PC-9 (cell line): ENCODE measurements at places on chromosomes 2 and 18.
A peak's percentile ranks its signal among the peaks of the same experiment; 100 is the strongest.

DNA sequence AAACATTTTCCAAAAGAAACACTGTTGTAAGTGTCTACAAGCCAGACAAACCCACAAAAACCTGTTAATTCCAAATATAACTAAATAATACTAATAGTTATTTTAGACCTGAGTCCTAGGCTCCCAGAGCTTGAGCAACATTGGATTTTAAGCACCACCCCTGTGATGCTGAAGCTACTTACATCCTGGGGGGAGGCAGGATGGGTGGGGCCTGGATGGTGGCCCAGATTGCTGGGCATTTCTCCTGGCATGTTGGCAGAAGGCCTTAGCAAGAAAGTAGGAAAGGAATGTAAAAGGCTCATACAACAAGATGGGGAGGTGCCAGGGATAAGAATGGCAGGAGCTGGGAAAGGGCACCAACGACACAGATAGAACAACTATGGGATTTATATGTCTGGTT lies 50.7 kb upstream of the OTX1 start:
- no peak for DNase-seq

DNA sequence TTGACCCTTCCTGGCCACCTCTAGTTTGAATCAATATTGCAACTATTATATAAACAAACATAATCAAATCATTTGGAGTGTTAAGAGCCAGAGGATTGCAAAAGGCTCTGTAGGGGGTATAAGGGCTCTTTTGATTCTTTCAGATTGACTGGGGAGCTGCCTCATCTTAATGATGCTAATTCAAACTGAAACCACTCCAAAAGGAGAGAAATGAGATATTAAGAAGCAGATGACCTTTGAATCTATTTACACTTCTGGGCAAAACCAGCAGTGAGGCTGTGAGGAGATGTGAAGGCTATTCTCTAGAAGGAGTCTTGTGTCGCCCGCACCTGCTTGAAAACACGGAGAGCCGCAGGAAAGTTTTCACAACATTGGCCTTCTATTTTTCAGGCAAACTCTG lies 311.2 kb upstream of the CRIM1 start:
- no peak for DNase-seq

DNA sequence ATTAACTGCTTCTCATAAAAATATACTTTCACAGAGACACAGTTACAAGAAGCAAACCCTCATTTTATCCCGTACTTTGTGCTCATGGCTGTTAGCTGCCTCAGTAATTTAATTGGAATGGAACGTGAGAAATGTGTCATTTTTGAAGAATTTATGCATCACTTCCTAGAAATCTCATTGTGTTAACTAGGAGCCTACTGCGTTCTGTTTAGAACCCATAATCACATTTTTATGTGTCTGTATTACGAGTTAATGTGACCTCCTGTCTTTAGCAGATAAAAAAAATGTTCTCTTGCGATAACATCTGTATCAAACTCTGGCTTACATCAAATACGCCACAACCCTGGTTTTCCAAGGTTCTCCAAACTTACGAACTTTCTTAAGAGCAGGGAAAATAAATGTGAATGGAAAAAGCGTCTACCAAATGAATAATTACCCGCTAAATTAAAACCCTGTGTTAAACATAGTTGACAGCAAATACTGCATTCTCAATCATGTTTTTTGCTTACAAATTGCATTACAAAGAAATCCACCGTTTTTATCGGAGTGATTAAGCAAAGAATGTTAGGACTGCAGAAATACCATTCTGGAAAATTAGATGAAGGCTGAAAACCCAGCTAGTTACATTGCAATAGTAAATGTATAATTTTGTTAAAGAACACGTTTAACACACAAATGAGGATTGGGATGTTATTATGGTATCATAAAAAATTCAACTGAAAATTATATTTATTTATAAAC lies 12.1 kb upstream of the GBX2 start:
- peak; percentile 91 for DNase-seq

GRCh38 chr2:210264282-210264681 lies 39.0 kb upstream of the ACADL start:
- no peak for DNase-seq

DNA sequence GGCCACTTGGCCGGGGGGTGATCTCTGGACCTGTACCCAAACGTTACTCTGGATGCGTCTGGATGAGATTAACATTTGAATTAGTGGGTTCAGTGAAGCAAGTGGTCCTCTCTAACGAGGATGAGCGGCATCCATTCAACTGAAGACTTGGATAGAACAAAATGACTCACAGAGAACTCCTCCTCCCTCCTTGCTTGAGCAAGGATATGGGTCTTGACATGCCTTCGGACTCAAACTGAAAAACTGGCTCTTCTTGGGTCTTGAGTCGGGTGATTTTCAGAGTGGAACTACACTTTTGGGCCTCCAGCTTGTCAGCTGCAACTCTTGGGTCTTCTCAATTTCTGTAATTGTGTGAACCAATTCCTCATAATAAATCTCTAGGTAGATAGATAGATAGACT lies 47.2 kb downstream of the NETO1 start:
- no peak for DNase-seq

DNA sequence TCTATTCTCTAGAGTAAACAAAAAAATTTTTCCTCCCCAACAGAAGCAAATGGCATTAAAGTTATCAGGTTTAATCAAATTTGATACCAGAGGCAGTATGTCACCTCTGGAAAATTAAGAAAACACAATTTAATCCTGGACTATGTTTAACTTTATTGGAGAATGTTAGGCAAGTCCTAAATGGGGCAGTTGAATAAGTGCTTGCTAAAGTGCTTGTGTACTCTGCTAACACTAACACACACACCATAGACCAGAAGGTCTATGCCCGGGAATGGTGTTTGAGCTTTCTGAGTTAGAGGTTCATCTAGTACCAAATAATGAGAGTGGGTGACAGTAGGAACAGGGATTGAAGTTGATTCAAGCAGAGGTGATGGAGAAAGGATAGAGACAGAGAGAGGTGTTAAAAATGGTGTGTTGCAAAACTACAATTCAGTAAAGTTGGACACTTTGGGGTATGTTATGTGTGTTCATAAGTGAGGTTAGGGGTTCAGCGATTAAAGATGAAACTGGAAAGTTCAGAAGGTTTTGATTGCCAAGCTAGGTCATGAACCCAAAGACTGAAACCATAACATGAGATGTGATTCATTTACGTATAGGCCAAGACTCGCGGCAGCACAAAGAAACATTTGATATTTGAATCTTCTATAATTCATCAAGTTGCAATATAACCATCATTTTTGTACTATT lies 40.5 kb upstream of the PEX13 start:
- no peak for DNase-seq

- DNase-seq: no peak
Measured at GRCh38 chr2:224101820-224102630, 62.9 kb upstream of the SERPINE2 start.

DNA sequence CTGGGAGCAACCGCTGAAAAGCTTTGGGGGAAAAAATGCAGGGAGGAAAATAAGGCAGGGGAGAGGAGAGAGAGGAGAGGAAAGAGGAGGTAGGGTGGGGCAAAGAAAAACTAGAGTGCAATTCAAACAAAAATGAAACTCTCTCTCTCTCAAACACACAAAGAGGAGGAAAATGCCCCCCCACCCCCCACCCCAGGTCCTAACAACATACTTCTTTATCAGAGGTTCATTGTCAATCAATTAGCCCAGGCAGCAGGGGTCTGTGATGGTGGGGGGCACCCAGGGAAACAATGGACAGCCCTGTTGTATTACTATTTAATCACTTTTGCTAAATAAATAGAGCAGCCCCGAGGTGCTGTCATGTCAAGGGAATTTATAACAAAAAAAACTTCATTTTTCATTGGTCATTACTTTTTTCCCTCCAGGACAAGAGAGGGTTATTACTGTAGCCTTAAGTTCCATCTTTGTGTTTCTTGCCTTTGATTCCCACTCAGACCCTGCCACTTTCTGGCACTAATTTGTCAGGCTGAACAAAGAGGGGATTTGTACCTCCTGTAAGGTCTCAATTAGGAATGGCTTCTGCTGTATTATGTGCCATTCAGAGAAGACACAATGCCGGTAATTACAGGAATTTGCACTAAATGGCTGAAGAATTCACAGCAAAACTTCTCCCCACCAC lies 55.0 kb downstream of the PLEKHM3 start:
- DNase-seq: no peak

DNA sequence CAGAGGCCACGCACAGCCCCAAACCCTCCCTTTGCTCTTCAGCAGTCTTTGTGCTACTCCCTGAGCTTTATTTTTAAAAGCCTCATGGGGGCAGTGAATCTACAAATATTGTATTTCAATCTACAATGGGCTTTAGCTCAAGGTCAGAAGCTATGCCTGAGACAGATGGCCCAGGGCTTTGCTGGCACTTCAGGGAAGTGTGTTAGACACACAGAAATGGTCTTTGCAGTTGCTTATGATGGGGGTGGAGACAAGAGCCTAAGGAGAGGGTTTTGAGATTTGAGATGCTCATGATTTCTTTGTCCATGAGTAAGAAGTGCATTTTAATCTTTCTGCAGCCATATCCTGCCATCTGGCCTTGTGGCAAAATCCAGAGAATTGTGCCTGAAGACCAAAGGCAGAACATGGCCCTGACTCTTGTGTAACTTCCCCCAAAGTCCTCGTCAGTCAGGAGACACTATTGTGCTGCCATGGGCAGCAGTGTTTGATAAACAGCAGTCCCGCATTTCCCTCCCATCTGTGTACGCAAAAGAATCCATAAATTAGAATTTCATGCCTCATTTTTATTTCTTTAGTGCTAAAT lies 92.6 kb downstream of the VAPA start:
- DNase-seq: no peak

- DNase-seq: no peak
Measured at GRCh38 chr2:109529532-109530449, 84.0 kb downstream of the SEPTIN10 start.

- no peak for DNase-seq
Measured at GRCh38 chr2:1641523-1641922, 102.8 kb downstream of the PXDN start.

DNA sequence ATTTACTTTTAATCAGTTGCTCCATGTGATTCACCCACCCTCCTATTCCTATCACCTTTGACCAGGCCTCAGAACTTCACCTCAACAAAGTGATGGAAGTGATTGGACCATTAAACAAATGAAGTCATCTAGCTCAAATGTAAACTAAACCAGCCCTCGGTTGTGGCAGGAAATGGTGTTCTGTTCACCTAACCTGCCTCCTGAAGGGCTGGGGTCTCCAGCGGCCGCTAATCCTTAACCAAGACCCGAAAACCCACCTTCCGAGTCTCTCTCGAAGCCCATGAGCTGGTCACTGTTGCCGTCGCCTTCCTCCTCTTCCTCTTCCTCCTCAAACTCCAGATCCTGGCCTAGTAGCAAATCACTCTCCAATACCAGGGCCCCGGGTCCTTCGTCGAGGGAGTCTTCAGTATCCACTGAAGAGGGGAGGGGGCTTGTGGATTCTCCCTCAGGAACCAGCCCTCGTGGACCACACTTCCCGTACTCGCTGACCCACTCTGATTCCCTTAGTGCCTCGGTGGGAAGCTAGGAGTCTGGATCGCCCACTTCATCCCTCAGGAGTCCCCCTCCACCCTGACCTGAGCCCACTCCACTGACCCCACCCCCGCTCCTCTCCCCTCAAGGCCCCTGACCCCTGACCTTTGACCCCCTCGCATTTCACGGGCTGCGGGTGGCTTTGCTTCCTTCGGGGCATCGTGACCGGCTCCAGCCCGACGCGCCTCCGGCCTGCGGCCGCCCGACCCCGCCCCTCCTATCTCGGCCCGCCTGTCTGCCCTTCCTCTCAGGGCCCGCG lies 503 bp downstream of the ZNF513 start:
- peak; percentile 20 for DNase-seq

DNA sequence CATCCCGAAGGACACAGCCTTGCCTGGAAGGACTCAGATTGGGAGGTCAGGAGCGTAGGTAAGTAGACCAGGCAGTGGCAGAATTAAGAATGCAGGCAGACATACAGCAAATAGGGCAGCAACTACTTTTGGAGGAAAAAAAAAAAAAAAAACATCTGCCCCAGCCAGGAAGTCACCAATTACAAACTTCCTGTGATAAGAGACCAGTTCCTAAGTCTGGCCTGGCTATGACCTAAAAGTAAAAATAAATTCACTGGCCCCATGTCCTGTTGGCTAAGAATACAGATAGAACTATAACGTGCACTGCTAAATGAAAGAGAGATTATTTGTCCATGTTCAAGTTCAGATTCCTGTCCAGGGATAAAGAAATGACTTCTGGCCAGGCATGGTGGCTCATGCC lies 45.2 kb upstream of the NOSTRIN start:
- DNase-seq: no peak
